Smooth muscle cell of the pulmonary artery (primary cell): ENCODE measurements at places on chromosomes 4 and X. TPM values are rescaled to one million over a fixed set of nuclear protein-coding genes. Genes with fewer than 3 reads are reported as not detected.

The PAGE1 gene
- total RNA-seq, result not detected in 2 replicates

The LNX1 gene
- 9.1 and 15.1 TPM in 2 replicates for total RNA-seq

The TEX13D gene
- not detected in 2 replicates for total RNA-seq

The TCEAL9 gene
- total RNA-seq, result 73.2 and 92.0 TPM in 2 replicates

The SMARCA1 gene
- 70.9 and 83.1 TPM in 2 replicates for total RNA-seq

The SPANXN4 gene
- not detected in 2 replicates for total RNA-seq

The PPEF1 gene
- total RNA-seq, result 0.03 and 0.26 TPM in 2 replicates

The TMEM154 gene
- 0.33 and 1.7 TPM in 2 replicates for total RNA-seq

The PPP1R2C gene
- not detected in 2 replicates for total RNA-seq

The PPEF2 gene
- total RNA-seq, result 0.03 TPM in 1 of 2 replicates, not detected in the other

The XK gene
- 0.13 TPM in 2 replicates for total RNA-seq

The DSPP gene
- not detected in 2 replicates for total RNA-seq

The AMER1 gene
- 2.6 and 3.6 TPM in 2 replicates for total RNA-seq

The CCDC149 gene
- total RNA-seq, result 12.6 and 17.0 TPM in 2 replicates

The SORCS2 gene
- total RNA-seq, result 0.33 and 0.53 TPM in 2 replicates

The PDE6B gene
- total RNA-seq, result 0.39 and 0.79 TPM in 2 replicates

The TIMP1 gene
- total RNA-seq, result 1,183 and 1,864 TPM in 2 replicates

The ZFP42 gene
- 0.13 TPM in 1 of 2 replicates, not detected in the other for total RNA-seq

The ZAR1 gene
- not detected in 2 replicates for total RNA-seq

The TMPRSS11F gene
- not detected in 2 replicates for total RNA-seq

The KDR gene
- total RNA-seq, result 7.1 and 13.3 TPM in 2 replicates

The ERCC6L gene
- 0.63 and 1.6 TPM in 2 replicates for total RNA-seq

The CT45A5 gene
- not detected in 2 replicates for total RNA-seq

The FREM3 gene
- total RNA-seq, result 0.03 and 0.07 TPM in 2 replicates

The TLL1 gene
- total RNA-seq, result 0.10 and 1.6 TPM in 2 replicates

The CYLC1 gene
- not detected in 2 replicates for total RNA-seq
